ENCODE measurements at places on chromosomes 4 and X.
A peak's percentile ranks its signal among the peaks of the same experiment; 100 is the strongest.

DNA sequence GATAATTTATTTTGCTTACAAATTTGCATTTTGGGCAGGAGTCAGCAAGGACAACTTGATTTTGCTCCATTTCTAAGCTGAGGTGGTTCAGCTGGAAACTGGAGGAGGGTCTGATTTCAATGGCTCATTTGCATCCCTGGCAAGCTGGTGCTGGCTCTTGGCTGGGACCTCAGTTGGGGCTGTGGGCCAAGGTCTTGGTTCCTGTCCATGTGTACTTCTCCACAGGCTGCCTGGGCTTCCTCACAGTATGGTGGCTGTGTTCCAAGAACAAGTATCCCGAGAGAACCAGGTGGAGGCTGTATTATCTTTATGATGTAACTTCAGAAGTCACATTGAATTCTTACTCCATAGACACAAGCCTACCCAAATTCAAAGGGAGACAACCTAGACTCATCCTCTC lies 77.0 kb upstream of the STX18 start:
- DNase-seq = no peak

- no peak for DNase-seq
Observed at GRCh38 chr4:19650903-19651864, 600.5 kb upstream of the SLIT2 start.

DNA sequence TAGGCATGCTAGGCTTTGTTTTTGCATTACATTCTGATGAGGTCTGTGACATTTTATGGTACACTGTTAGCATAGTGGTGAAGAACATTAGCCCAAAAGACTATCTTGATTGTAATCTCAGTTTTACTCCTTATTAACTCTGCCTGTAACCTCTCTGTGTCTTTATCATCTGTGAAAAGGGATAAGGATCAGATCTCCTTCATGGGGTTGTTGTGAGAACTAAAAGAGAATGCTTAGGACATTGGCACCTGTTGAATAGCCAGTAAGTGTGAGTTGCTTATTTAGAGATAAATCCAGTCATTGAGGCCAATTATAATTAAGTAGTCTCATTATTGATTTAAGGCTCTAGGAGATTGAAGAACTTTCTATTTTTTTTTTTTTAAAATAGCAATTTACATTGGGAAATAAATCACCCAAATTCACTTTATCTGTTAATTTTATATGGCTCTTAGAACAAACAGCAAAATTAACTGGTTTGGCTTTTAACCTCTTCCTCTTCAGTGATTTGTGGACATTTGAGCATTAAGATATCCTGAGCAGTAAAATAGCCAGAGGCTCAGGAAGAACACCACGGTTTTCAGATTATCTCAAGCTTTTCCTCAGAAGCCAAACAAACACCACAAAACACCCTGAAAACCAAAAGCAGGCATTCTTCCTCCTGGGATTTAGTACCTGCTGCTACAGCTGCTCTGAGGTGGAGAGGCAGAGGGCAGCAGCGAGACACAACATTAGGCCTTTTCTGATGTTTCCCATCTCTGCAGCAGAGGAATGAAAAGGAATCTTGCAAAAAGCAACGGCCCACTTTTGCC lies 192.9 kb downstream of the ARHGAP10 start:
- DNase-seq = peak; percentile 13

DNA sequence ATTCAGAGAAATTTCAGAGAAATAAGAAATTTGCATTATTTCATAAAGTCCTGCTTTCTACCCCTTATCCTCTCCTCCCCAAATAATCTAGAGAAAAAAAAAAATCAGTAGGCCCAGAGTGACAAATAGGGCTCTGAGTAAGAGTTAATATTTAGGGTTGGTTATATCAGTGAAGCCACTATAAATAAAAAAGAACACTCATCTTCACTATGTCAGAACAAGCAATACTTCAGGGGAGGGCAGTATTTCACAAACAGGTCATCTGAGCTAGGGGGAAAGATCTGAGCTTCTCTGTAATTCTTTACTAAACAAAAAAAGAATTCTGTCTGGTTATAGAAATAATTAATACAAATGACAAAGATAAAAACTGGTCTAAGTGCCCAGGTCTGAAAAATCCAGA lies 39.4 kb downstream of the PDE5A start:
- no peak for DNase-seq

GRCh38 chr4:22850630-22851029 lies 157.9 kb downstream of the GBA3 start:
- no peak for DNase-seq

GRCh38 chr4:120617171-120617570 lies 305.4 kb downstream of the PRDM5 start:
- no peak for DNase-seq

DNA sequence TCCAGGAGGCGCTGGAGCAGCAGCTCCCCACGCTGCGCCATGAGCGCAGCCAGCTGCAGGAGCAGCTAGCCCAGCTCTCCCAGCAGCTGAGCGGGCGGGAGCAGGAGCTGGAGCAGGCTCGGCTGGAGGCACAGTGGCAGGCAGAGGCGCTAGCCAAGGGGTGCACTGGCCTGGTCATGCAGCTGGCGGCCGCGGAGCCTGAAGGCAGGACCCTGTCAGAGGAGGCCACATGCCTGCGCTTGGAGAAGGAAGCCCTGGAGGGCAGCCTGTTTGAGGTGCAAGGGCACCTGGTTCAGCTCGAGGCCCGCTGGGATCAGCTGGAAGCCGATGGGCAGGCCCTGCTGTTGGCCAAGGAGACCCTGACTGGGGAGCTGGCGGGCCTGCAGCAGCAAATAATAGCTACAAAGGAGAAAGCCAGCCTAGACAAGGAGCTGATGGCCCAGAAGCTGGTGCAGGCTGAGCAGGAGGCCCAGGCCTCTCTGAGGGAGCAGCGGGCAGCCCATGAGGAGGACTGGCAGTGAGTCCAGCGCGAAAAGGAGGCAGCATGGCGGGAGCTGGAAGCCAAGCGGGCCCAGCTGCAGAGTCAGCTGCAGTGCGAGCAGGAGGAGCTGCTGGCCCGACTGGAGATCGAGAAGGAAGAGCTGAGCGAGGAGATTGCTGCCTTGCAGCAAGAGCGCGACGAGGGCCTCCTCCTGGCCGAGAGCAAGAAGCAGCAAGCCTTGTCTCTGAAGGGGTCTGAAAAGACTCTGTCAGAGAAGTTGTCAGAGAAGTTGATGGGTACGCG lies 13.6 kb downstream of the SMIM10L2A start:
- DNase-seq = no peak

GRCh38 chr4:7425124-7425523 lies 9.6 kb downstream of the PSAPL1 start:
- DNase-seq = no peak

GRCh38 chrX:15336023-15336413 lies 695 bp upstream of the PIGA start:
- DNase-seq = peak; percentile 50

GRCh38 chr4:152949930-152950329 lies 13.8 kb downstream of the FHDC1 start:
- no peak for DNase-seq

DNA sequence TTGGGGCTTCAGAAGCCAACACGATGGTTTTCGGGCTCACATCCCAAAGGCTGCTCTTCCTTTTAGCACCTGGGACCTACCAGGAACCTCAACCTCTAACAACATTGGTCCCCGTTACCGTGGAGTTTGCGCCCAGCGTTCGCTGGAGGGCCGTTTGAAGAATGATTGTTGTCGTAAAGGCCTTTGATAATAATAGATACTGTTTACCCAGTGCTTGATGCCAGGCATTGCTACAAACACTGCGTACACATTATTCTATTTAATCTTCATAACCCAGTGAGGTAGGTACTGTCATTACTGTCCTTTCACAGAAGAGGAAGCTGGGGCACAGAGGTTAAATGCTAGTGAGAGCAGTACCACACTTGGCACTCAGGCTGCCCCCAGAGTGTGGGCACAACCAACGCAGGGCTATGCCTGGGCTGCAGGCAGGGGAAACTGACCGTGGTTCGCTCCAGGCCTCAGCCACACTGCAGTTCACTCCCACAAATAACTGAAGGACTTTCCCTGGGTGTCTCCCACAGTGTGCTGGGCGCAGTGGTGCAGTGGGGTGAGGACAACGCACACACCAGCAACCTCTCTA lies 1.0 kb upstream of the ACSL1 start:
- DNase-seq = no peak

GRCh38 chr4:18442957-18443356 lies 421.4 kb upstream of the LCORL start:
- no peak for DNase-seq

DNA sequence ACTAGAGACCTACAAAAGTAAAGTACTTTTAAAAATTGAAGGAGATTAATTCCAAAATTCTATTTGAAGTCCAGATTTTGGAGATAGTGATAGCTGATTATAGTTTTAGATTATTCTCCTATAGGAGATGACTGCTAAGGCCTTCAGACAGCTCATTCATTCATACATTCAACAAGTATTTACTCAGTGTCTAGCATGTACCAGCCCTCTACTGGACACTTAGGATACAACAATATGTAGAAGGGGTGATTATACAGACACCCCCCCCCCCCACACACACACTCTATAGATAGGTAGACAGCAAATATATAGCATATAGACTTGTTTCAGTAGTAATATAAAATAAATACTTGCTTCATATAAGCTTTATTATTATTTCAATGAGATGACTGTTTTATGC lies 60.4 kb upstream of the TAF9B start:
- DNase-seq = peak; percentile 12

- no peak for DNase-seq
Observed at GRCh38 chr4:71692198-71692597, 91.7 kb downstream of the GC start.
